Stimulated activated CD4-positive, alpha-beta T cell treated with anti-CD3 and anti-CD28 coated beads, Interleukin-4, amount 100 ng/mL, for 1 hour (primary cell): ENCODE measurements at places on chromosomes 11 and 22.

DNA sequence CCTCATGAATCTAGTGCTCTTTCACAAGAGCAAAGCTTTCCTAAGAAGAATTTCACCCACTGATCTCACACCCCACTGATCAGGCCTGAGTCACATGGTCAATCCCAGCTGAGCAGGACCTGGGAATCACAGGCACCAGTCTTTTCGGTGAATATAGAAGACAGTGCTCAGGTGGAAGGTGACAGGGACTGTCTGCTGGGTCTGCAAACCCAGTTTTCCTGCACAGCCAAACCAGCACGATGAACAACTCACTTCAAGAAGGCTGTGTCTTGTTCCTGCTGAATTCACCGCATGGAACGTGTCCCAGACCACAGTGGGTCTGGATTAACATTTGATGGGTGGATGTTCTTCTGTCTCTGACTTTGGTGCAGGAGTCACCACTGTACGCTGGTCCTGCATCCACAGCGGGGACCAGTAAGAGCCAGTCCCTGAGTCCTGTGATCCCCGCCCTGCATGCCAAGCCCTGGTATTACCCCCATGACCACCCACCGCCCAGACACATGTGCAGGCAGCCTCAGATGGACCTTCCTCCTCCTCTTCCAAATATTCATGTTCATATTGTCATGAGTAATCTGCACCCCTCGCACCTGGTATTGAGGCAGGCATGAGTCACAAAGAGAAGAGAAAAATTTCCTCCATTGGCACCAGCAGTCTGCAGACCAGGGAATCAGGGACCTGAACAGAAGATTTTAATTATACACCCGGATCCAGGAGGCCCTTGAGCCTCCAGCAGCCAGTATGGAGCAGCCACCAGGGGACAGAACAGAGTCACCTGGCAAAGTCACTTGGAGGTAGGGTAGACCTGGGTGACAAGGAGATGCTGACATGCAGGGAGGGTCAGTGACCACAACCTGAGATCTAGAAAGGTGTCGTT is 8.6 kb upstream of the IGLL5 start:
- DNase-seq: no peak

DNA sequence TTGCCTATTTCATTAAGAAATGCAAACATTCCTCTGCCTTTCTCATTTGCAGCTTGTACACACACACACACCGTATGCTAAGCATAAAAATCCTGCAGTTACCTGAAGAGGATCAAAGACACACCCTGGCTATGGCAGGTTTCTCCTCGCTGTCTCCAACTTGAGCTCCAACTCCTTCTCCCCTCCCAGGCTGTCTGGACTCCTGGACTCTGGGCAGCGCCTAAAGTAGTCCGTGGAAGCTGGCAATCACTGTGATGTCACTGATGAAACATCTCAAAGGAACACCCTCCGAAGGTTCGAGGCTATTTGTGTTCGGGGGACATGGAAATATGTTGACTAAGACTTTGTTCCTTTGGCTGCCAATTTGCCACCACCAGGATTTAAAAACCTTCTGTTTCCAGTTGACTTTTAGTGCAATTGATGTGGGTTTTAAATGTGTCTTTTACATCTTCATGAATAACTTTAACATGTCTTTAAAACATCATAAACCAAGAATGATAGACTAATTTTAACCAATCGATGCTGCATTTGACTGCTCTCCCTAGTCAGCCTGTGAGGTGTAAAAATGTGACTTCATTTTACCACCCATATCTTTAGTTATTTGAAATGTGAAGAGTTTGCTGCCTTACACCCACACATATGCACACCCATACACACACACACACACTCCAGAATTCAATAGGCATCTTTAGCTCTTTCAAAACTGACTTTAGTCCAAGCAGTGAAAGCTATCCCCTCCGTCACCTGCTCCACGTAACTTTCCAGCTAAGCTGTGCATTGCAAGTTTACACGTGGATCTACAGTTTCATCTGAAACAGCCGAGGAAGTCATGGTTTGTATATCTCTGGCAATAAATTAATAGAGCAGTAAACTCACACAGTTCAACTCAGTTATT is at the start of gene SLN:
TSS of gene SLN (minus strand) at position 196 of the 895 bp plus-strand sequence.
- DNase-seq: no peak

- DNase-seq: no peak
Observed at GRCh38 chr22:24751518-24751917, 23.0 kb downstream of the PIWIL3 start.

DNA sequence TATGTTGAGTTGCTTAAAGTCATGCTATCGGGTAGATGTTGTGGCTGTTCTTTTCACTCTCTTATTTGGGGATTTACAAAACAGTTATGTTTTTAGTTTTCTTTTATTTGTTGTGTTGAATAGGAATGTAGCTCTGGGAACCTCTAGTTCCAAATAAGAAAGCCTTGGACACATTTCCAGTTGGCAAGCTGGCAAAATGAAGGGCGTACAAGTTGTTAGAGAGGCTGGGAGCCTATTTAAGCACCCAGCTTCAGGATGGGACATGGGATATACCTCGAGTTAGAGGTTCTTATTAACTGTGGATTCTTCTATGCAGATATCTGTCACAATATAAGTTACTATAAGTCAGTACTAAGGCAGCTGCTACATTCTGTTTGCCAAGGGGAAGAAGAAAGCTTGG is 22.8 kb downstream of the PPARA start:
- no peak for DNase-seq

- no peak for DNase-seq
Observed at GRCh38 chr11:72665911-72666472, 8.2 kb downstream of the PDE2A start.

- DNase-seq: peak; percentile 85
Observed at GRCh38 chr22:20130731-20131596, 640 bp upstream of the ZDHHC8 start.

GRCh38 chr11:9974375-9974774 is 310.5 kb downstream of the SWAP70 start:
- no peak for DNase-seq

DNA sequence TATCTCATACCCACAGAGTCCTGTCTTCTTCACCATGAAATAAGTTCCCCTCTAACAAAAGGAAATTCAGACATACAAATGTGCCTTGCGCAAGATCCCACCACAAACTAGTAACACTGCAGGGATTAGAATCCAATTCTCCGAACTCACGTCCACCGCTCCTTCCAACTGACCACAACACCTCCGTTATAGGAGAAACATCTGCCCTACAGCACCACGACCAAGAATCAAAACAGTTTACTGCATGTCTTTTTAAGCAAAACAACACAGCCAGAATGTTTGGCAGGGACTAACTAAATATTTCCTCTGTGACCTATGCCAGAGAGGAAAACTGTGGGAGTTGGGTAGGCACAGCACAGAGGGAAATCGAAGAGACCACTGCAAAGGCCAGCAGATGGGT is 72.7 kb upstream of the AKIP1 start:
- no peak for DNase-seq

DNA sequence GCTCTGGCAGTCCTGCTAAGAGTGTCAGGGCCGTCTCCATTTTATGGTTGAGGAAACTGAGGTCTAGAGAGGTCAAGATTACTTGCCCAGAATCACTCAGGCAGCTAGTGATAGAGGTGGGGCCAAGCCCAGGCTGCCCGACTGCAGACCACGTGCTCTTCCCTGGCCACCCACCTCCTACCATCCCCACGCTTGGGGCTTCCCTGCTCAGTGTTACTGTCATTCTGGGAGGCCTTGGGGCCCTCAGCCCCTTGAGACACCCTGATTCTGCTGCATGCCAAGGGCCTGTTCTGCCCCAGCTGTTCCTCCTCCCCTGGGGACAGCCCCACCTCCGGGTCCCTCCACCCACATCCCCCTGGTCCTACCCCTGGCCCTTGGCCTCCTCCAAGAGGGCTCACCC is 17.2 kb upstream of the TAB1 start:
- no peak for DNase-seq

- no peak for DNase-seq
Observed at GRCh38 chr11:44334356-44335004, 24.5 kb upstream of the ALX4 start.
